ENCODE measurements at places on chromosomes 16 and 17.

- DNase-seq: no peak
Observed at GRCh38 chr16:86080982-86081381, 182.0 kb downstream of the IRF8 start.

GRCh38 chr17:6711081-6711674 is 2.0 kb downstream of the SLC13A5 start:
- DNase-seq: no peak

DNA sequence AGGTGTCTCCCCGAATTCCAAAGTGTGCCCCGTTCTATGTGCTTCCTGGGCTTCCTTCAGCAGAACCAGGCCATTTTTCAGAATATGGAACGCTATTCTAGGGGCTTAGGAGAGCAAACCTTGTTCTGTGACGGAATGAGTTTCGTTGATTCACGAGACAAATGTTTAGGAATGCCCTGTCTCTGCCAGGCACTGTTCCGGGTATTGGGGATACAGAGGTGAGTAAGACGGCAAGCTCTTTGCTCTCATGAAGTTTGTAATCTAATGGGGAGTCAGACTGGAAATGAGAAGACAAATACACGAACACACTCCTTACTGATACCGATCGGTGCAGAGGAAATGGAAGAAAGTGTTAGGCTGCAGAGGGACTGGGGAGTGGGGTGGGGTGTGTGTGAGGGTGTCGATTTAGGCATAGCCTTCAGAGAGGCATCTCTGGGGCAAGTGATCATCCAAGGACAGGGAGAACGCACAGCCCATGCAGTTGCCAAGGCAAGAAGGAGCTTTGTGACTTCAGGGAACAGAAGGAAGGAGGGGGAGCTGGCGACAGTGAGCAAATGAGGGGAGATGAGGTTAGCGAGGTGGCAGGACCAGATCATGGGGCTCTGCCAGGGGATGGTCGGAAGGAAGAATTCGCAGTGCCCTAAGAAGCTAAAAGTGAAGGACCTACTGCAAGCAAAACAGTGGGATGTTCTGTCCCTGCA is 189.6 kb downstream of the MSI2 start:
- no peak for DNase-seq

DNA sequence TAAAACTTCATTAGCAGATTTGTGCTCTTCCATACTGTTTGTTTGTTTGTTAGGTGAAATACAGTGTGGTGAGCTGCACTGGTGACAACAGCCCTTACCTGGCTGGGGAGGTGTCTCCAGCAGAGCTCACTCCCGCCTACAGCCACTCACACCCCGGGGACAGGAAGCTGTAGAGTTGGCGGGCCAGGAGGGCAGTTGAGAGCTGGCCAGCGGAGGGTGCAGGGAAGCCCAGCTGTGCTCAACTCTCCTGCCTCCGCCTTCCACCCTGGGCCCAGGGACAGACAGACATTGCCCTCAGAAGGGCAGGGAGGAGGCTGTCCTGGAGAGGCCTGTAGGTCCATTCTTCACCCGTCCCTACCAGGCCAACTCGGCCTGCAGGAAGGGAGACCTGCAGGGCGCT is 48.6 kb upstream of the PVALEF start:
- no peak for DNase-seq

DNA sequence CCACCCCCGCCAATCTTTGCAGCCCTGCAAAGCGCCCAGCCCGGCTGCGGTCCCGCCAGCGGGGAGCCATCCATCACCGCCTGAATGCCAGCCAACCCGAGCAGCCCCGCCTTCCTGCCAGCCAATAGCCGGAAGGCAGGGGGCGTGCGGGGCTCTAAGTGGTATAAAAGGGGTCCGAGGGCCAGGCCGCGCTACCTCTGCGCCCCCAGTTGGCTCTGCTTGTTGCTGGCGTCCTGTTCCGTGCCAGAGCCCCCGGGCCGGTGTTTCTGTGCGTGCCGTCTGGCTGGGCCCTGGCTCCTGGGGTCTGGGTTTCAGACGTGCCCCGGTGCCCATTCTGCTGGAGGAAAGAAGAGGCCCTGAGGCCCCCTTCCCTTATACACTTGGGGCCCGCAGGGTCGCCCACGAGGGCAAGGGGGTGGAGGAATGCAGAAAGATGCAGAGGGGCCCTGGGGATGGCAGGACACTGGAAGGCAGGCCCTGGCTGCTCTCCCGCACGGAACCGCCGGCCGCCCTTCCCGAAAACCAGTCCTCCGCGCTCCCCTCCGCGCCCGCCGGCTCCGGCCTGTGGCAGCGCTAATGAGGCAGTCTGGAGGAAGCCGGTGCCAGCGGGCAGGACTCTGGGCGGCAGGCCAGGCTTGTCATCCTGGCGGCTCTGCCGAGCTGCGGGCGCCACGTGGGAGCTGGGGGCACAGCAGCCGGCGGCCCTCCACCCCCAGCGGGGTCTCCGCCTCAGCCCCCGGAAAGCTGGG is 14.0 kb downstream of the COPZ2 start:
- no peak for DNase-seq

- DNase-seq: no peak
Observed at GRCh38 chr16:24995469-24995868, 19.7 kb downstream of the ARHGAP17 start.

GRCh38 chr16:4859190-4859899 is 12.1 kb downstream of the UBN1 start:
- DNase-seq: no peak

- DNase-seq: no peak
Observed at GRCh38 chr16:25258861-25259179, 1.2 kb upstream of the ZKSCAN2 start.

DNA sequence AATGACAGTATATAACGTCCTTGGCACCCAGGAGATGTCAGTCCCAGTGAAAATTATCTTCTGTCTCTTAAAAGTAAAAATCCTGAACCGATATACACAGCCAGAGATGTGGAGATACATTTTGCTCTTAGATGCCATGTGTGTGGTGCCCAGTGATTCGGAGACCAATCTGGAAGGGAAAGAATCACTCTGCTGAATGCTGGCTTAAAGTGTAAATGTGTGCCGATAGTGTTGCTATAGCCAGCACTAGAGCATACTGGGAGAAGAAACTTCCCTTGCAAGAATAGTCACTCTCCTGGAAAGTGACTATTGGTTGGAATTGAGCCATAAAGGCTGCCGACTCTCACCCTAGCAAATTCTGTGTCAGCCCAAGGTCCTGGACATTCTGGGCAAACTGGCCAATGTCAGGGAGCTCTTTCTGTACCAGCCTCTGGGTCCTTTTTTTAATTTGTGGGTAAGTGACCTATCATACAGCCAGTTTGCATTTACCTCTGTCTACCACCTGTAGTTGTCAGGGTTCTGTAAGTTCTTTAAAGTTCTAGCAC is 44.2 kb upstream of the HNF1B start:
- no peak for DNase-seq

- DNase-seq: no peak
Observed at GRCh38 chr17:4463818-4464476, 30.2 kb downstream of the SPNS3 start.

DNA sequence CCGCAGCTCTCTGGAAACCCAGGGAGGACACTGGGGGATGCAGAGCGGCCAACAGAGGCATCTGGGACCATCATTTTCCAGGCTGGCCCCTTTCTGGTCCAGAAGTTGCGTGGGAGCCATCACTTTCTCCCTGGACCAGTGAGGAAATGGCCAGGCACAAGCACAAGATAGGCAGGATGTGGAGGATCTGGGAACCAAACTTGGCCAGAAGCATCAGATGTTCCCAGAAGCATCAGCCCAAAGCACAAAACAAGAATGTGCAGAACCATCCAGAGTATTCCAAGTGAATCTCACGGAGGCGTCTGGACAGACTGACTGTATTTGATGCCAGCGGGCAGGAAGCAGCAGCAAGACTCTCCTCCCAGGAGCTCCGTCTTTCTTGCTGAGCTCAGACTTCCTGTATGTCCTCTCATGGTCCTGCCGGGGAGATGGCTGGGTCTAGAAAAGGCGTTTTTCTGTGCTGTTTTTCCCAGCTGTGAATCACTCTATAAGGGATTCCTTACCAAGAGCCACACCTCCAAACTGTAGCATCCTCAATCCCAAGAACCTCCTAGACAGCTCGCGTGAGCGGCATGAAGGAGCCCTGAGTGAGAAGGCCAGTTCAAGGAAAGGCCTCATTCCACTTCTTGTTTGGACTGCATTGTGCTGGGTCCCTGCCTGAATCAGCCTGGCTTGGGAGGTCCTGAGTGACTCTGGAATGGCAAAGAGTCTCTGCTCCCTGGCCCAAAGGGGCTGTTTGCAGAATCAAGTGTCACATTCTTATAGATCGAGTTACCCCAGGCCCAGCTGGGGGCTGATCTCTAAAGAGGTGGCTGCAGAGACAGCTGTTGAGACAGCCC is 49.5 kb upstream of the MTSS2 start:
- DNase-seq: no peak

DNA sequence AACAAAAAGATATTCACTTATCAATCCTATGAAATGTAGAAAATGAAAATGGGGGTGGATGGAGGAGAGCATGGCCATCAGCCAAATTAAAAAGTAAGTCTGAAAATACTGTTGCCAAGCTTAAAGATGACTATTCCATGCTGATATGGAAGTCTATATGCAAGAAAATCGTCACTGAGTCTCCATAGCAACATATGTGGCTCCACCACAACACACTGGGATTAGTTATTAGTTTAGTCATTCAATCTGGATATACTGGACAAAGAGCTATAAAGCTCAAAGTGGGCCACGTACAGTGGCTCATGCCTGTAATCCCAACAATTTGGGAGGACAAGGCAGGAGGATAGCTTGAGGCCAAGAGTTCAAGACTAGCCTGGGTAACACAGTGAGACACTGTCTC is 24.7 kb upstream of the PSMD7 start:
- no peak for DNase-seq

- no peak for DNase-seq
Observed at GRCh38 chr16:65889533-65889966, 476.9 kb upstream of the CDH5 start.

GRCh38 chr17:46819906-46820351 is 1.4 kb upstream of the WNT3 start:
- DNase-seq: no peak

DNA sequence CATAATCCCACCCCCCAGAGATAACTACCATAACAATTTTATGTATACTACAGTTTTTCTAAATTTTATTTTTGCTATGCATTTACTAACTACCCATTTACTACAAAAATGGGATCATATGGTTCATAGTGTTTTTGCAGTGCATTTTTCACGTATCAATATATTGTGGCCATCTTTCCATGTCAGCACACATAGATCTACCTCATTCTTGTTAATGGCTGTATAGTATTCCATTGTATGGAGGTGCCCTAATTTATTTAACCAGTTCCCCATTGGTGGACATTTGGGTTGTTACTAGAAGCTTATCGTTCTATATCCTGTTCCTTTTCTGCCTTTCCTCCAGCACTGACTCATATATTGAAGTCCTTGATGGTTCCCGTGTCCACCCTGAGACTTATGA is 22.7 kb downstream of the PROCA1 start:
- DNase-seq: no peak

DNA sequence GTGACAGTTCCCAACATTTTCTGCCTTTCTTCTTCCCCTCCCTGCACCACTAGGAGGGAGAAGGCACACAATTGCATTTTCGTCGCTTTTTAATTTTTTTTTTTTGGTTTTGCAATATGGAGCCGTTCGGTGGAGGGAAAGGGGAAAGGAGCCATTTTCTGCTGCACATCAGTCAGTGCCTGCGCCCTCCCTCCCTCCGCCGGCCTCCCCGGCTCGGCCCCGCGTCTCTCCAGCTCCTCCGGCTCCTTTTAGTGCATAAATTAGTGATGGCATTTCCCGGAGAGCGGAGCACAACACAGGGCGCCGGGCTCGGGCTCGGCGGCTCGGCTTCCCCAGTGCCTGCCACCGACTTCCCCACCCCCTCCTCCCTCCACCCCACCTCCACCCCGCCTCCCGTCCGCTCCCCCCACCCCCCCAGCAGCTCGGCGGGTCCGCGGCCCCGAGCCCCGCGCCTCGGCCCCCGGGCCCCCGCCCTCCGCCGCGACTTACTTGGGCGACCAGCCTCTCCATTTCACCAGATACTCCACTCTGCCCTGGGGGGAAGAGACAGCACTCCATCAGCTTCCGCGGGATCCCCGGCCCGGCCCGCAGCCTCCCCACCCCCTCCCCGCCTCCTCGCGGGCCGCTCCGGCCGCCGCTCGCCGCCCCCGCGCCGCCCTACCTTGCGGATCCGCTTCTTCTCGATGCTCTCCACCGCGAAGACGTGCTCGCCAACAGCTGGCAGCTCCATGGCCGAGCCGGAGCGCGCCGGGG is 542 bp downstream of the CBX4 start:
- DNase-seq: no peak

DNA sequence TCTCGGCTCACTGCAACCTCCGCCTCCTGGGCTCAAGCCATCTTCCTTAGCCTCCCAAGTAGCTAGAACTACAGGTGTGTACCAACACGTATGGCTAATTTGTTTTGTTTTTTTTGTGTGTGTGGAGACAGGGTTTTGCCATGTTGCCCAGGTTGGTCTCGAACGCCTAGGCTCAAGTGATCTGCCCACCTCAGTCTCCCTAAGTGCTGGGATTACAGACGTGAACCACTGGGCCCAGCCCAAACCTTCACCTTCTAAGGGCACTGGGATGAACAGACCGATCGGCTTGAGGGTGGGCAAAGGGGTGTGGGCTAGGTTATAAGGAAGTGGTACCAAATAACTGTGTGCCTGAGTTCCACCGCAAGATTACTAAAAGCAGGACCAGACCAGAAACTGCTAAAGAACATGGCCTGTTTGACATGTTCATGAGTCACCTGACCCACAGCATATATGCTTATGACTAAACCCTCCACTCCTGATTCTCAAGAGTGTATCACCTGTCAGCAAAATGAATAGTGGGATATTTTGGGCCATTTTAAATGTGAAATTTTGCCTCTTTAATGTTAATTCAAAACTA is 8.1 kb downstream of the TMEM97 start:
- no peak for DNase-seq

DNA sequence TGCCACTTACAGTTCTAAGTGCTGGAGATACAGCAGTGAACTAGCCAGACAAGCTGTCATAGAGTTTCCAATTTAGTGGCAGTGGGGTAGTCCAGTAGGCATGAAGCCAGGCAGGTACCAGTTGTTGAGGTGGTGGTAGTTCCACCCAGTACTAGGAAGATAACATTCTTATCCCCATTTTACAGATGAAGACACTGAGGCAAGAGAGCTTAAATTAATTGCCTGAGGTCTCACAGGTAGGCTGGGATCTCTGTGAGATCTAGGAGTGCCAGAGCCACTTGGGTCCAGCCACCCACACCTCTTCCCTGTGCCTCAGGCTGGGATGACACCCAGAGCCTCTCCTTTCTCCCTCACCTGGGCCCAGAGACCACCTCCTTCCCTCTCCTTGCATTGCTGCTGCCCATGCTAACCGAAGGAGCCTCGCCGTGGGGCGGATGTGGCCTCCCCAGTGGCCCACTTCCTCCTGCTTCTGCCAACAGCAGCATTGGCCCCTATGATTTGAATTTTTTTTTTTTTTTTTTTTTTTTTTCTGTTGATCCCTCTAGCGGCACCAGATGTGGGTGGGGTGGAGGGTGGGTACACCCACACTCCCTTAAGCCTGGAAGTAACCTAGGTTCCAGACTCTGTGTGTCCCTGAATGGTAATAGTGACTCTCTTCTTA is 114.0 kb downstream of the PRKCB start:
- peak; percentile 63 for DNase-seq

DNA sequence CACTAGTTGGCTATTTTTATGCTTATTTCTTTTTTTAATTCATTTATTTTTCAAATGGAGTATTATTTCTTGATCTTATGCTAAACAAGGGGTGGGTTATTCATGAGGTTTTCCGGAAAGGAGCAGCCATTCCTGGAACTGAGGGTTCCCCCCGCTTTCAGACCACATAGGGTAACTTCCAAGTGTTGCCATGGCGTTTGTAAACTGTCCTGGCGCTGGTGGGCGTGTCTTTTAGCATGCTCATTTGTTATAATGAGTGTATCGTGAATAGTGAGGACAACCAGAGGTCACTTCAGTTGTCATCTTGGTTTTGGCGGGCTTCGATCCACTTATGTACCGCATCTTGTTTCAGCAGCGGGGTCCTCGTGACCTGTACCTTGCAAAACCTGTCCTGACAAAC is 29.6 kb upstream of the ASGR2 start:
- DNase-seq: no peak

Measured in activated naive CD4-positive, alpha-beta T cell (primary cell).